ENCODE measurements at places on chromosomes 2 and 18.

DNA sequence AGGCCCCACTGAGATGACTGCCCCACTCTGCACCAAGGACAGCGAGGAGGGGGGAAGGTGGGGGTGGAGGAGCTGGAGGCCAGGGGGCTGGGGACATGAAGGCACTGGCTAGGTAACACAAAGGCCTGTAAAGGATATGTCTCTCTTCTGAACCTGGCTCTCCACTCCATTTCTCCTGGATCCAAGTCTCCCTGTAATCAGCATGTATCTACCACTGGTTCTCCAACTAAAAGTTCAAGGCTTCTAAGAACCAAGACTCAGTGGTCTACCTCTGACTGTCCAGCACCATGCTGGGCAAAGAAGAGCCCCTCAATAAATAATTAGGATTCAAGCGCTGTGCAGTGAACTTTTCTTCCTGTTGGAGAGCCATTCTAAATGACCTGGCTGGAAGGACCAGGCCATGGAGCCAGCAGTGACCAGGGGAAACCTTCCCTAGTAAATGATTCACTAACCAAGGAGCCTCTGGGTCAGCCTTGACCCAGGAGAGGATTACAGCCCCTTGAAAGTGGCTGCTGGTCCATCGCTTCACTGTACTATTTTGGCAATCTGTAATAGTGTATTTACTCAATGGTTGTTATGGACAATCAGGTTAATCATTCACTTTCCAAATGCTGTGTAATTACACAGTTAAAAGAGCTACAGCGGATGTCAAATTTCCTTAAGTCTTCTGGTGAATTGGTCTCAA is 73.2 kb downstream of the BCL11A start:
- DNase-seq = no peak

DNA sequence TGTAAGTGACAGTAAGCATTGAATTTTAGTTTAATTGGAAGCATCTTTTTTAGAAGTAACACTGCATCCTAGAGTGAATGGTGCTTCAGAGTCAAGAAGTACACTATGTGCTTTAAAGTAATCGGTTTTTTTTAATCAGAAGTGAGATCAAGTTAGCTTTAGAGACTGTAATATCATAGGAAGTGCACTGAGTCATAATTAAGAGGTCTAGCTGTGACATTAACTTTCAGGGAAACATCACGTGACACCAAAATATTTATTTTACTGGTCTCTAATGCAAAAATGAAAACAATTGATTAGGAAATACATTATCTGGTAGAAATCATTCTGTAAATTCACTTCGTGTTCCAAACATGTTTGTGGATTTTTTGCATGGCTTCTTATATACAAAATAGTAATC is 55.3 kb upstream of the KYNU start:
- no peak for DNase-seq

GRCh38 chr2:222869252-222869560 is 8.4 kb downstream of the ACSL3 start:
- no peak for DNase-seq

- DNase-seq = no peak
These were observed 107.6 kb upstream of the RMP24 start for GRCh38 chr18:35864916-35865315.

DNA sequence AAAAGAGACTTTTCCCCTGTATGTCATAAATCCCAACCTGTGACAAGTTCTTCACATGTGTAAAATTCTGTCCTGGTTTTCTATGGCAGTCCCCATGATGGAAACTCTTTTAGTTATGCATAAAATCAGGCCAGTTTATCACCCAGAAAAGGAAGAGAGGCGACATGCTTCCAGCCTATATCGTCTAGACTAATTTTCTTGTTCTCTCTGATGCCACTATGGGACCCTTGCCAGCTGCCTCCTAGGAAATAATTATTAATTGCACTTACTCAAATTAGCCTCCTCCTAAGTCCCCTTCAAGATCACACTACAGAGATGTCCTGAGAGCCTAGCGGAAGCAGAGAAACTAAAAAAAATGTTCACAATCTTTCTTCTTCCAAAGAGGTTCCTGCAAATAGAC is 722.4 kb downstream of the NRXN1 start:
- DNase-seq = no peak

DNA sequence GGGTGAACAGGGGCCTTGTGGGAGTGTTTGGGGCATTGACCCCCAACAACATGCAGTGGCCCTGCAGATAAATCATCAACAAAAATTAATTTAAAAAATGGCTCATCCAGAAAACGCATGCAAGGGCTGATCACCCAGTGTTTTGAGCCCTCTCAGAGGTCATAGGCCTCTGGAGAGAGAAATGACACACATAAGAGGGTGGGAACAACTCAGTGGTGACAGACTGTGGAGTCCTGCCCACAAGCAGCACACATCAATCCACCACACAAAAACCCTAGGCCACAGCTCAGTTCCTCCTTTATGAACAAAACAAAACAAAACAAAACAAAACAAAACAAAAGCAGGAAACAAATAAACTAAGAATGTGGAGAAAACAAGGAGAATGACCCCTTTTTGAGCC is 351.7 kb upstream of the SPHKAP start:
- no peak for DNase-seq

DNA sequence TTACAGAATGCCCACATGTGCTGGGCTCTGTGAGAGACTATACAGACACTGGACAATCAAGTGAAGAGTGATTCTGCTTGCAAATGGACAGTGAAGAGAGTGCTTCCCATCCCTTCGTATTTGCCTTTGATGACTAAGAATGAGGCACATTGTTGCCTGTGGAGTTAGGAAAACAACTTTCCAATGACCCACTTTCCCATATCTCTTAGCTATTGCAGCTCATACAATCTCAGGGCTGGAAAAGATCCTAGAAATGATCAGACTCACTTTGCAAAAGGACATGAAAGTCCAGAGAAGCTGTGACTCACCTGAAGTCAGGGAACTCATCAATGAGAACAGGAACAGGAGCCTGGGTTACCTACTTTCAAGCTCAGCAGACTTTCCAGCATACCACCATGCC is 440.5 kb upstream of the TCF4 start:
- DNase-seq = no peak

GRCh38 chr2:128358941-128359731 is 40.5 kb upstream of the HS6ST1 start:
- DNase-seq = no peak
